ENCODE measurements at places on chromosomes 11 and 22.
A peak's percentile ranks its signal among the peaks of the same experiment; 100 is the strongest.

DNA sequence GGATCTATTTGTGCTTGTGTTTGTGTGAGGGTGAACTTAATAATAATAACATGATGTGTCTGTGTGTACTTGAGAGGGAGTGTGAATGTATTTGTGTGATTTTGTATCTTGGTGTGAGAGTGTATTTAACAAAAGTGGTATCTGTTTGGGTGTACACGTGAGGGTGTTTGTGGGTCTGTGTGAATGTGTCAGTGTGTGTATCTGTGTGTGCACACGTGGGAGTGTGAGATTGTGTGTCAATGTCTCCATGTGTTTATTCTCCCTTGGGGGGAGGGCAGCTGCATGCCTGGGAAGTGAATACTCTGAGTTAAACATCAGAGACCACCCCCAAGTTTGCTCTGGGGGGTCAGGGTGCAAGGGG is 15.0 kb upstream of the RPS19BP1 start:
- no peak for DNase-seq

DNA sequence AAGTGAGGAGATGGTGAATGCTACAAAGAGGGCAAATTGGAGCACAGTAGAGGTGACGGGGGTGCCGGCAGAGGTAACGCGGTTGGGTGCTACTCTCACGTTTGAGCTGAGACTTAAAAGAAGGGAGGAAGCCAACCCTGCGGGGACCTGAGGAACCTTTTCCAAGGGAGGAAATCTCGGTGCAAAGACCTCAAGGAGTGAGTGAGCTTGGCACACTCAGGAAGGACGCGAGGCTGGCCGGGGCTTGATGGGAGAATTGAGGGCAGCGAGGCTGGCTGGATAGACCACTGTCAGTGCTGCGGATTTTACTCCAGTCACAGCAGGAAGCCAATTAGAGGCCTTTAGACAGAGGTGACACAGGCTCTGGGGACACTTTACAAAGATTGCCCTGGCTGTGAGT is 25.0 kb downstream of the TSKU start:
- no peak for DNase-seq

- DNase-seq, result peak; percentile 72
Observed at GRCh38 chr22:45863981-45864751, 112.8 kb downstream of the WNT7B start.

DNA sequence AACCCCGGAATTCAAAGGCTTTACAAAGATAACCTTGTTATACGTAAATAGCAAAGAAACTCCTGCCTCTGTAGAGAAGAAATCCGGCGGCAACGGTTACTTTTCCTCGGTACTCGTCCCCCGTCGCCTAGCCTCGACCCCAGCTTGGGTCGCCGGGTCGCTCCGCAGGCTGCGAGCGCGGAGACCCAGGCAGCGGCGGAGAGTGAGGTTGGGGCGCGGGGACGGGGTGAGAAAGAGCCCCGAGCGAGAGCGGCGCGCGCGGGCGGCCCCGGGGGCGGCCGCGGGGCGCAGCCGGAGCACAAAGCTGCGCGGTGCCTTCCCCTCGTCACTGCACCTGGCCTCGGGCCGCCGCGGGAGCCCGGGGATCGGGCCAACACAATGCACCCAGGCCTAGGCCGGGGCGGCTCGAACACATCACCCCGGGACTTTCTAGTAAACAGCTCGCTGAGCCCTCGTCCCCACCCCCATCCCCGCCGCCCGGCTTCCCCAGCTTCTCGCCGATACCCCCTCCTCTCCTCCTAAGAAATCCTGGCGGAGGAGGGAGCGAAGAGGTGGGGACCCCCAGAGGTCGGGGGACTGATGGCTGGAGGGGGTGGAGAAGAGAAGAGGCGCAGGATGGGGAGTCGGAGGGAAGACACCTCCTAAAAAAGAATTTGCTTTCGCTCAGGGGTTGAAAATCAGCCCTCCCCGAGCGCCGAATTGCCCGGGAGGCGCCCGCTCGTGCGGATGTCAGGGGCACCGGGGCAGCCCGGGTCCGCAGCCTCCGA is 845 bp downstream of the MPPED2 start:
- DNase-seq, result peak; percentile 56

DNA sequence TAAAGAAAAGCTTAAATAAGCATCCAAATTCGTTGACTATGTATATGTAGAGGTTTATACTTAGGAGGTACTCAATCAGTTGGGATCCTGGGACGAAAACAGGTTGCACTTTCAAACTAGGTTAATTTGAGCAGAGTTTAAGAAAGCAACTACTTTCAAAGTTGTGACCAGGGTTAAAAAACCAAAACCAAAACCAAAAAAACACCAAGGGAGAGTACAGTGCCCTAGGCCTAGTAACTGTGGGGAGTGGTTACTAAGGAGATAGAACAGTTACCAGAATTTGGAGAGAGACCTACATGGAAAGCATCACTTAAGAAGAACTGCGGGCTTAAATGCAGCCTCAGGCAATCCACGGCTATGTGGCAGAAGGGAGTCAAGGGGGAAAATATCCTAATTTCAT is 148.3 kb downstream of the JRKL start:
- DNase-seq, result no peak

GRCh38 chr11:113470233-113470632 is 5.0 kb downstream of the DRD2 start:
- DNase-seq, result no peak

DNA sequence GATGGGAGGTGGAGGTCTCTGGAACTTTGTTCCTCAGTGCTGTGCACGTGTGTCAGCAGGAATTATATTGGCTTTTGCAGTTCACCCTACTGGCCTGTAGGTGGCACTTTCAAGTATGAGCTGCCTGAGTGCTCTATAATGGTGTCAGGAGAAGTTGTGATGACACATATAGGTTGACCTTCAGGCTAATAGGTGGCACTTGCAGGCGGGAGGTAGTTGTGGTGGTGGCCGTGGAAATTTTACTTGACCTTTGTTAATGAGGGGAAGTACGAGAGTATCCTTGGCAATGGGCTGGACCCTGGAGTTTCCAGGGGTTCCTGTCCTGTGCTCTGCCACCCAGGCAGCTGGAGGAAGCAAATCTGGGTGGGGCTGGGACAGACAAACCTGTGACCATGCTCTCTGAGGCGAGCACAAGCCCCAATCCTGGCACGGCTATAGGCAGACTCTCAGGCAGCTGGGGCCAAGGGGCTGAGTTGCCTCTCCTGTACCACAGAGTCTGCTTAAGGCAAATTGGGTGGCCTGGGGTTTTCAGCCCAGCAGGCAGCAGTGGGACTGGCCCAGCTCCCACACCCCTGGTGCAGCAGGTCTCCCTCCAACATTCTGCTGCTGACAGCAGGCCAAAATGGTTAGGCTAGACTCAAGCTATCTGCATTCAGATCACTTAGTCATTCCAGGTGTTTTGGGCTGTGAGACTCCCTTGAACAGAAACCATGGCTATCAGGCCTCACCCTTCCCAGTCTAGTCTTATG is 147.5 kb upstream of the CTSC start:
- no peak for DNase-seq

- DNase-seq, result no peak
Observed at GRCh38 chr11:118939404-118939915, 13.7 kb upstream of the BCL9L start.

DNA sequence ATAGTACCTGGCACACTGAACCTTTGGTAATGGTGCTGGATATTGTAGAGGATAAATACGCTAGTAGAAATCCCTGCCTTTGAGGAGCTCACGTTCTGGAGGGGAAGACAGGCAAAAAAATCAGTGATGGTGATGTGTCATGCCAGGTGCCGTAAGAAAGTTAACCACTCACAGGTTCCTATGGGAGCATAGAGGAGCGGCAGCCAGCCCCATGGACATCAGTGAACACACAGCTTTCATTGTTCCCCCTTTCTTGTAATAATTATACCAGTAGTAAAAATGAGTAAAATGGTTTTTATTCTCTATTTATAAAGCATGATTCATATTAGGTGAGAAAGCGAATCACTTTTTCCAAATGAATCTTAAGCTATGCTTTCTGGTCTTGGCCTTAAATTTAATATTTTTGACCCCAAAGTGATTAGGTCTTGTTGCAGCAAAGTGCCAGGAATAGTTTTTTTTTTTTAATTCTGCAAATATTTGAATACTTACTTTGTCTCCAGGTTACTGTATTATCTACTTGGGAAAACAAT is 57.9 kb downstream of the UVRAG start:
- DNase-seq, result no peak

DNA sequence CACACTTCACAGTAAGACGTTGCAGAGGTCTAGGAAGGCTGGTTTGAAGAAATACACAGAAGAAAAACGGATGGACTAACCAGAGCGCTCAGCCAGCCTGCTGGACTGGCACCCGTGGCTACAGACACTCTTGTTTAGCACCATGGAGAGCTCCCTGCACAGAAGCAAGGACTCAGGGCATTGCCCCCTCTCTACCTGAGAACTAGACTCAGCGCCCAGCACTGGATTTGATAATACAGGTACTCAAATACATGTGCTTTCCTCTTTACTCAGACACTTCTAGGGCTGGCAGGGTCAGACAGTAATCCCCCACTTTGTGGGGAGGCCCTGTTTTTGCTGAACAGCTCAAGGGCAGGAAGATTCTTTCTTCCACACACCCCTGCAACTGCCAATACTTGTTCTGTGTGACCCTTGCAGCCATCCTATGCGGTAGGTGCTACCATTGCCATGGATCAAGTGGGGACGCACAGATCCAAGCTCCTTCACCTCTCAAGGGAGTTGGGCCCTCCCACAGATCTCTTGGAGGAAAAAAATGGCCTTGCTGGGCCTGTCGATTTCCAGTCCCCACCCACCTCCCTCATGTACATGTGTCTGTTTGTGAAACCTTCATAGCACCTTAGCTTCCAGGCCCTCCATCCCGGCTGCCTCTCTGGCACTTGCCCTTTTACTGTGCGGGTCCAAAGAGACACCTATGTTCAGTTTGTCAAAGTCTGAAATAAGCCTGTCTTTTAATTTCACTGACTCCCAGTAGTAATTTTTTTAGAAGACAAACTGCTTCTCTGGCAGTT is 5.1 kb upstream of the P2RX6 start:
- DNase-seq, result no peak

GRCh38 chr11:79437278-79437980 is 3.4 kb downstream of the TENM4 start:
- DNase-seq, result peak; percentile 76

GRCh38 chr11:46210133-46210636 is 67.3 kb upstream of the CREB3L1 start:
- DNase-seq, result no peak

DNA sequence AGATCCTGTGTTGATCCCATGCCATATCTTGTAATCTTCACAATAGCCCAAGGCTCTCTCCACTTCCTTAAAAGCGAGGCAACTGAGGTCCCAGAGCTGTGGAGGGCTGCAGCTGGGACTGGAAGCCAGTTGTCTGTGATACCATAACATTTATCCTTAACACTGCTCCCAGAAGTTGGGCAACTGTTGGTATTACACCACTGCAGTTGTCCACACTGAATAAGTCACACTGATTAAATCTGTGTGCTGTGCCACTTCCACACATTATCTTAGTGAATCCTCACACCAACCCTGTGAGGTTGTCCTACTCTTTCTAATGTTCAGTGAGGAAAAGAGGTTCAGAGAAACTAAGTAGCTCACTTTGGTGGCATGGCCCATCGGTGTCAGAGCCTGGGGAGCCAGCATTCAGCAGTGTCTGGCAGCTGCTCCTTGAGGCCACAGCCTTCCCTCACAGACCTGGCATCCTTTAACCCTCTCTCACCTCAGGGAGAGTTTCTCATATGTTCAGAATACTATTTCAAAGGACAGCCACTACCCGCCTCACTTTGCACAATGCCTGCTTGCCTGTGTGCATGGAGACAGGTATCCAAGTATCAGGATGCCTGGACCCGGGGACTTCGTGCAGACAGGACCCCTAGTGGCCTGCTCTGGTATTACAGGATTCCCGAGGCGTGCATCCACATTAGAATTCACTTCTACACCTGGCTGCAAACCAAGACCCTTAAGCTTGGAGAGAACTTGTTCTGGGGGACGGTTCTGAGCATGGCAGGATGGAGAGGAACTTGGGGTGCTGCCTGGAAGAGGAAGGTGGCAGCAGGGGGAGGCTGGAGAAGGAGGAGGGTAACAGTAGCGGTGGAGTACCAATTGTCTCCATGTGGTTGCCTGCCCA is 221.9 kb upstream of the TBCEL start:
- no peak for DNase-seq

GRCh38 chr22:42280140-42280539 is 9.7 kb upstream of the TCF20 start:
- DNase-seq, result no peak

DNA sequence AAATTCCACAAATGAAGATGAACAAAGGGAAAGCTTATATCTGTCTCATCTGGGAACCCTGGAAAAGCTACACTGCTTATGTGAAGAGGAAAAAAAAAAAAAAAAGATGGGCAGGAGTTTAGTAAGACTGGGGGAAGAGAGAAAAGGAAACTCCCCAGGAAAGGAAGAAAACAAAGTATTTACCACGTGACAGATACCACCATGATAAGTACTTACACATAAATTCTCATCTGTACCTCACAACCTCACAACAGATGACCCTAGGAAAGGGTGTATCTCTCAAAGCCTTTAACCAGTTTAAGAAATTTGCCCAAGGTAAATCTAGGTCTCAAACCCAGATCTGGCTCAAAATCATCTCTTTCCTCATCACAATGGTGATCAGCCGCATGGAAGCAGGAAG is 77.1 kb downstream of the GAB2 start:
- no peak for DNase-seq

GRCh38 chr11:120210626-120211521 is at the start of gene OAF:
Gene OAF (plus strand): TSS chr11:120211032. CDS start chr11:120211280, 248 bp downstream.
- peak; percentile 81 for DNase-seq

DNA sequence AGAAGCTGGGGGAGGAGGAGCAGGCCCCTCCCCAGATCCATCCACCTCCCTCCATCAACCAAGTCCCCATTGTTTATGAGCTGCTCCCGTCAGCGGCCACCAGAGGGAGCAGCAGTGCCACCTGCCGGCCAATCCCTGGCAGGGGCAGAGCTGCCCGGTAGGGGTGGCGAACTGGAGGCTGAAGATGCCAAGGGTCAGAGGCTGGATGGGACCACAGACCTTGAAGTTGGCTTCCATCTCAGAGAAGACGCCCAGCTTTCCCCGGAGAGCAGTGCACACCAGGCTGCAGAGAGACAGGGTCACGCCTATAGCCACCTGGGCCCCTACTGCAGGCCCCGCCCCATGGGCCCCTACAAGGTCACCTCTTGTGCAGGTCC is 3.6 kb downstream of the FIBP start:
- peak; percentile 87 for DNase-seq

Data from psoas muscle (tissue), 8 donors.